Peyer's patch (tissue), 4 donors: ENCODE measurements at places on chromosomes 1 and 21.

DNA sequence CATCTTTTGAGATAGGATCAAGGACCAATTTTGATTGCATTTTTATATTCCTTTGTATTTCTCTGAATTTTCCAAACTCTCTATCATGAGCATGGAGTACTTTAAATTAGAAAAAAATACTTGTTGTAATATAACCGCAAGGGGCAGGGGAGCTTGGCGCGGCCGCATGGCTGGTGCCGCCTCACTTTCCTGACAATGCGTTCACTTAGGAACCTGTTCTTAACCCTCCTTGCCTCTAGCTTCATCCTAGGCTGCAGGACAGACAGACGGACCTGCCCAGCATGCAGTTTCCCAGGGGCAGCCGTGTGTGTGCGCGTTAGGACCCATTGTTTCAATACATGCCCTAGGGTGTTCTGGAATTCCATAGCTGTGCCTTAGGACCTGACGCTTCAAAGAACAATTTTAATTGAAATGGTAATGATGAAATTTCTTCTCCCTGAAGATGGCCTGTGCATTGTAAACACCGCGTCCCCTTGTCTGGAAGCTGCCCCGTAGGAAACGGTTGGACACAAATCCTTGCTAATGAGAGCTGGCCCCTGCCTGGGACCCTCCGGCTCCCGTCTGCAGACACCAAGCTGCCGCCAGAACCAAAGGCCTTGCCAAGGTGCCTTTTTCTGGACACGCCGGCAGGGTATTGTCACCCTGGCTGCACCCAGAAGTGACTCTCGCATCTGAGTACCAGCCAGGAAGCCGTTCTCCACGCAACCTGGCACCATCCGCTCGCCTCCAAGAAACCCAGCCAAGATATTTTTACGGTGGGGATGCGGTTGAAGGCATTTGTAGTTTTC, 466.4 kb downstream of the NPHP4 start:
- no peaks in the 10 kb centered on the region for H3K36me3 ChIP-seq
- H3K4me3 ChIP-seq: no peak overlapping the region
- H3K27ac ChIP-seq: no peak overlapping the region

GRCh38 chr1:10915594-10915993, 96.9 kb upstream of the TARDBP start:
- H3K4me1 ChIP-seq: no peaks in the 10 kb centered on the region
- no peak overlapping the region for H3K27ac ChIP-seq
- DNase-seq: no peak
- H3K27me3 ChIP-seq: no peaks in the 10 kb centered on the region

- H3K4me3 ChIP-seq: no peak overlapping the region
- H3K27ac ChIP-seq: peak overlapping the region; percentile 87
- peaks cover 38% of the 10 kb centered on the region for H3K36me3 ChIP-seq
- no peaks in the 10 kb centered on the region for H3K27me3 ChIP-seq
Measured at GRCh38 chr1:42930178-42931107, 28.2 kb downstream of the SLC2A1 start.

- DNase-seq: no peak
- no peak overlapping the region for H3K4me3 ChIP-seq
- no peaks in the 10 kb centered on the region for H3K4me1 ChIP-seq
- no peaks in the 10 kb centered on the region for H3K27me3 ChIP-seq
- H3K27ac ChIP-seq: no peak overlapping the region
Measured at GRCh38 chr1:18211764-18212163, 104.2 kb downstream of the IGSF21 start.

GRCh38 chr1:245952383-245953026, 554.6 kb downstream of the SMYD3 start:
- H3K27me3 ChIP-seq: no peaks in the 10 kb centered on the region
- H3K4me3 ChIP-seq: no peak overlapping the region
- no peak for DNase-seq
- H3K36me3 ChIP-seq: no peaks in the 10 kb centered on the region
- H3K4me1 ChIP-seq: no peaks in the 10 kb centered on the region

- H3K4me3 ChIP-seq: no peak overlapping the region
- no peaks in the 10 kb centered on the region for H3K4me1 ChIP-seq
- H3K27ac ChIP-seq: peak overlapping the region; percentile 2
Measured at GRCh38 chr1:66403007-66403731, 130.8 kb upstream of the SGIP1 start.

DNA sequence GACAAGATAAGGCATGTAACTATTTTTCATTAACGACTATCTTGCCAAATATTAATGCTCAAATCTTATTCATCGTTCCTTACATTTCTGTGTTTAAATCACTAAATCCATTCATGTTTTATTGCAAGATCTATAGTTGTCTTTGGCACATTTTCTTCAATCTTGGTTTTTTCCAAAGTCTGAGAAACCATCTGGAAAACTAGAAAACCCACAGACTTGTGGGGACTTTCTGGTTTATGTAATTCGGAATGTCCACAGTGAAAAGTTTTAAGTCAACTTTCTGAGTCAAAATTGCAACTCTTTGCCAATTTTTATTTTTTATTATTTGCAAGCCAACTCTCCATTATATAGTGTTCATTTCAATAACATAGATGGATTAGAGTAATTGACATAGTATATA, 520.8 kb upstream of the ADAMTS5 start:
- no peak overlapping the region for H3K4me3 ChIP-seq
- DNase-seq: no peak

- no peaks in the 10 kb centered on the region for H3K4me1 ChIP-seq
- no peak overlapping the region for H3K4me3 ChIP-seq
- no peak overlapping the region for H3K27ac ChIP-seq
Measured at GRCh38 chr1:40823345-40823744, 38.8 kb downstream of the CITED4 start.

- H3K27ac ChIP-seq: no peak overlapping the region
- no peaks in the 10 kb centered on the region for H3K27me3 ChIP-seq
- no peaks in the 10 kb centered on the region for H3K4me1 ChIP-seq
- peak; percentile 79 for DNase-seq
Measured at GRCh38 chr21:43703035-43703880, 15.7 kb upstream of the PDXK start.

GRCh38 chr1:32890516-32891240, 4.4 kb downstream of the HPCA start:
- peaks cover 40% of the 10 kb centered on the region for H3K4me1 ChIP-seq
- no peak for DNase-seq
- peaks cover 16% of the 10 kb centered on the region for H3K27me3 ChIP-seq
- no peak overlapping the region for H3K27ac ChIP-seq
- H3K4me3 ChIP-seq: no peak overlapping the region
- H3K36me3 ChIP-seq: peaks cover 8% of the 10 kb centered on the region

DNA sequence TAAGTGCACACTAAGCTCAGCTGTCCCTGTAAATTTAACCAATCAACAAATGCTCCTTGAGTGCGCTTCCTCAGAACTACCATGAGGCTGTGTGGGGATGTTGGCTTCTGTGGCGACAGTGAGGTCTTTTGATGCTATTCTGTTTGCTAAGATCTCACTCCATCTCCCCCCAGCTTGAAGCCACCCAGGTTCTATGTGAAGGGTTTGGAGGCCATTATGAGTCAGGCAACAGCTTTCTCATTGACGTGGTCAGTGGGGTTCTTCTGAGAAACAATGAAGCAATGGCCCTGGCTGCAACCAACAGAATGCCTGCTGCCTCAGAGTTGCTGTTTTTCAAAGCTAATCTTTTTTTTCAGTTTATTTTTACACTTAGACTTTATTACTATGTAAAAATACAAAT, 205.5 kb downstream of the PTBP2 start:
- no peak for DNase-seq
- no peak overlapping the region for H3K27ac ChIP-seq
- H3K36me3 ChIP-seq: no peaks in the 10 kb centered on the region

DNA sequence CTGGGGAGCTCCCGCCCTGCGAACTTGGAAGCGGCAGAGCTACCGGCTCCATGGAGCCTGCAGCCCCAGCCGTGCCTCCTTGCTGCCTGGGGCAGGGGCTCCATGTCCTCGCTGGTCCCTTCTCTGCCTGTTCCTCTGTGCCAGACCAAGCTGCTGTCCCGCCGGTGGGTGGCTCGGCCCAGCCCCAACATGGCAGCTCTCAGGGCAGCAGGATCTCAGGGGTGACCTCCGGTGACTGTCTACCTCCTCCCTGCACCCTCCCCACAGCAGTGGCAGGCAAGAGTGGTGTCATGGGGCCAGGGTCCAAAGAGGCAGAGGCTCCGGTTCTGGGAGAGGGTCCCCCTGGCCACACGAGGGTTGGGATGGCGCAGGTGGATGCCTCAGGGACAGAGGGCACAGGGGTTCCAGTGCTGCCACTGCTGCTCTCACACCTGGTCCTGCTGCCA, 45.8 kb downstream of the ATP6V1G3 start:
- H3K4me3 ChIP-seq: no peak overlapping the region
- H3K27me3 ChIP-seq: no peaks in the 10 kb centered on the region
- H3K4me1 ChIP-seq: no peaks in the 10 kb centered on the region
- no peak for DNase-seq

DNA sequence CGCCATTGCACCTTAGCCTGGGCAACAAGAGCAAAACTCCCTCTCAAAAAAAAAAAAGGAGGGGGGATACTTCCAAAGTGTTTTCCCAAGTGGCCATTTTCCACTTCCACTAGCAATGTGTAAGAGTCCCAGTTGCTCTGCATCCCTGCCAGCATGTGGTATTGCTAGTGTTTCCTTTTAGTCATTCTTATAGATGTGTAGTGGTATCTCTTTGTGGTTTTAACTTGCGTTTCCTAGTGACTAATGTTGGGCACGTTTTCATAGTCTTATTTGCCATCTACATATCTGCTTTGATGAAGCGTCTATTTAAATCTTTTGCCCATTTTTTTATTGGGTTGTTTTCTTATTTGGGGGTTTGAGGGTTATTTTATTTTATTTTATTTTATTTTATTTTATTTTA, 31.1 kb downstream of the INAVA start:
- no peaks in the 10 kb centered on the region for H3K27me3 ChIP-seq
- H3K4me1 ChIP-seq: no peaks in the 10 kb centered on the region
- no peak for DNase-seq
- H3K27ac ChIP-seq: no peak overlapping the region
- H3K4me3 ChIP-seq: no peak overlapping the region
- H3K36me3 ChIP-seq: peaks cover 9% of the 10 kb centered on the region
